ENCODE measurements at places on chromosomes 1 and 21. TPM values are rescaled to one million over a fixed set of nuclear protein-coding genes. Genes with fewer than 3 reads are reported as not detected.

Gene PRAMEF8
- total RNA-seq: not detected

Gene SYT2
- not detected for total RNA-seq

Gene GPATCH3
- 16.0 TPM for total RNA-seq

Gene RGS1
- total RNA-seq: 20.2 TPM

Gene PAPPA2
- not detected for total RNA-seq

Gene KCNJ9
- not detected for total RNA-seq

Gene FGR
- total RNA-seq: 0.24 TPM

Gene CD2
- 181 TPM for total RNA-seq

Gene DMRTA2
- not detected for total RNA-seq

Gene TMPRSS3
- 5.1 TPM for total RNA-seq

Gene SPRR1B
- total RNA-seq: not detected

Gene GCSAML
- not detected for total RNA-seq

Gene IL10
- total RNA-seq: not detected

Gene CFHR5
- total RNA-seq: not detected

Gene ILDR2
- 4.9 TPM for total RNA-seq

Gene LTN1
- total RNA-seq: 28.6 TPM

Gene FALEC
- total RNA-seq: not detected

Gene C21orf91
- 47.6 TPM for total RNA-seq

Gene OR14K1
- not detected for total RNA-seq

Gene TMEM269
- total RNA-seq: 0.30 TPM

Gene HPDL
- 6.5 TPM for total RNA-seq

Gene NPHS2
- total RNA-seq: not detected

Gene TNFSF4
- total RNA-seq: 3.1 TPM

Gene MANEAL
- 0.99 TPM for total RNA-seq

Gene PPIAL4G
- 1.0 TPM for total RNA-seq

Gene ARHGAP29
- not detected for total RNA-seq

Gene LCE1B
- total RNA-seq: not detected

Gene CASZ1
- total RNA-seq: 8.5 TPM

Gene AXDND1
- total RNA-seq: 0.48 TPM

Gene HSD11B1
- total RNA-seq: 1.6 TPM

Gene CD34
- 0.08 TPM for total RNA-seq

Gene LCE1F
- total RNA-seq: not detected

Gene SLAMF1
- total RNA-seq: 52.2 TPM

Gene RGS18
- not detected for total RNA-seq

Gene TRIM46
- 19.1 TPM for total RNA-seq

Gene FBXO2
- 1.4 TPM for total RNA-seq

Gene OR2L5
- not detected for total RNA-seq

Gene CA6
- 2.4 TPM for total RNA-seq

Measured in activated naive CD4-positive, alpha-beta T cell treated with anti-CD3 and anti-CD28 coated beads, Interleukin-2, amount 10 ng/mL, durations not matched to agents 5 hours and 36 hours (primary cell).